ENCODE measurements at places on chromosomes 1 and 21. TPM values are rescaled to one million over a fixed set of nuclear protein-coding genes. Genes with fewer than 3 reads are reported as not detected.

Gene LRRC53
- not detected for total RNA-seq

Gene APH1A
- 123 TPM for total RNA-seq

Gene UBQLN4
- 47.1 TPM for total RNA-seq

Gene STUM
- not detected for total RNA-seq

Gene IL10
- total RNA-seq: not detected

Gene TLR5
- total RNA-seq: 0.38 TPM

Gene ADAMTS5
- not detected for total RNA-seq

Gene SIK1
- total RNA-seq: 5.7 TPM

Gene PIK3CD
- total RNA-seq: 134 TPM

Gene FOXD3
- total RNA-seq: not detected

Gene CELA2A
- total RNA-seq: not detected

Gene RBM15
- 71.0 TPM for total RNA-seq

Gene ANKRD65
- total RNA-seq: not detected

Gene VASH2
- 0.22 TPM for total RNA-seq

Gene BRDT
- not detected for total RNA-seq

Gene FAM167B
- total RNA-seq: not detected

Gene PERM1
- not detected for total RNA-seq

Gene BEST4
- 1.8 TPM for total RNA-seq

Gene TEDDM1
- total RNA-seq: not detected

Gene FCRL6
- not detected for total RNA-seq

Gene MAGI3
- total RNA-seq: 3.4 TPM

Gene CFHR4
- not detected for total RNA-seq

Gene APOBEC4
- total RNA-seq: not detected

Gene GFI1
- total RNA-seq: 85.0 TPM

Gene HCRTR1
- total RNA-seq: not detected

Gene KCNH1
- not detected for total RNA-seq

Gene PGLYRP3
- not detected for total RNA-seq

Gene LGR6
- total RNA-seq: 0.22 TPM

Gene LCE2A
- total RNA-seq: not detected

Gene FMO5
- 0.22 TPM for total RNA-seq

Gene AMY2A
- total RNA-seq: not detected

Gene DNAJC6
- 1.9 TPM for total RNA-seq

Gene OVAAL
- not detected for total RNA-seq

Gene PDZK1IP1
- total RNA-seq: not detected

Gene PKNOX1
- total RNA-seq: 18.5 TPM

Gene IL6R
- 2.4 TPM for total RNA-seq

Gene DMRTB1
- not detected for total RNA-seq

Gene LRRC71
- total RNA-seq: not detected

Gene NUF2
- 43.5 TPM for total RNA-seq

Gene PDE4B
- total RNA-seq: 22.3 TPM

Gene MIXL1
- total RNA-seq: not detected

Gene S100A2
- total RNA-seq: 0.60 TPM

Measured in activated naive CD8-positive, alpha-beta T cell treated with anti-CD3 and anti-CD28 coated beads for 36 hours (primary cell).